ENCODE measurements at places on chromosomes 3 and 15.

GRCh38 chr15:99143242-99143641 is 38.4 kb downstream of the SYNM start:
- DNase-seq = no peak

DNA sequence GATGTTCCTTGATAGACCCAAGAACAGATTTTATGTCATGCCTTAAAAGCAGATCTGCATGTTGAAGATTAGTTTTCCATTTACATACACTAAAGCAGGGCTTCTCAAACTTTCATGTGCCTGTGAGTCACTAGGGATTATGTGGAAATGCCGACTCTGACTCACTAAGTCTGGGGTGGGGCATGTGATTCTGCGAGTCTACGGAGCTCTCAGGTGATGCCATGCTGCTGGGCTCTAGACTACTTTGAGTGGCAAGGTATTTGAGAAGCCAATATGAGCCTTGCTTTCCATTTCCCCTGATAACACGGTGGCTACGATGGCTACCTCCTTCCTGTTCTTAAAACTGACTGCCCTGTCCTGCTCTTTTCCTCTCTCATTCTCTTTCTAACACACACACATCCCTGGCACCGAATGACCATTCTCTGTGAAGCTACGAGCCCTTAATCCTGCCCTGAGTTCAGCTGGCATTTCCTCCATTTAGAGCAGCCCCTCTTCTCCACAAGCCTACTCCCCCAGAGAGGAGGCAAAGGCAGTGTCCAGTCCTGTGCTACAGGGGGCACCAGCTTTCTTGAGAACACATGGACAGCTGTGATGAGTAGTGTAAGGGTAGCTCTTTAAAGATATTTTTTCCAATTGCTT is 39.7 kb upstream of the PYGO1 start:
- no peak for DNase-seq

- DNase-seq = no peak
These were observed 197.2 kb upstream of the RBMS3 start for GRCh38 chr3:29083676-29084075.

DNA sequence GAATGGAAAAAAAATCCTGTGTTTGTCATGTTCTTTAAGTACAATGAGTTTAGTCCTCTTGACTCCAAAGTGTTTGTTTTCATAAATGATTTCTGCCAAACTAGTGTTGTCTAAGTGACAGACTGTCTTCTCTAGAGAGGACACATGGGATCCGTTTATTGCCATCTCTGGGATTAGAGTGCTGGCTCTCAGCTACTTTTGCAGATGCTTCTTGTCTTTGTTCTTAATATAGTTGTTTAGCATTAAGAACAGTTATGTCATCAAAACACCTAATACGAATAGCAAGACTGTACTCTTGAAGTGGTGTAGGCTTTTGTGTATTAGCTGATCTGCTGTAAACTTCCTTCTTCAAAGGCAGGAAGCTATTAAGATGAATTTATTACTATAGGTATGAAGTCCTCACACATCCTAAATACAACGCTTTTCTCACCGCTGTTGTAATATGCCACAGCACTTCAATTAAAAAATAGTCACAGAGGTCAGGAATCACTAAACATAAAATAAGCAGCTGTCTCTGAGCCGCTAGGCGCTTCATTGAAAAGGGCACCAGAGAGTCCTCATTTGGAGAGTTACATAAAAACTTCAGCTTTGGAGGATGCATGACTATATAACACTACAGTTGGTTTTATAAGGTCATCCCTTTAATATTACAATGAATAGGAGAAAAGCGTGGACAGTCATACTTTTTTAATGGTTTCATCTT is 128.3 kb upstream of the ZNF385D start:
- DNase-seq = no peak

DNA sequence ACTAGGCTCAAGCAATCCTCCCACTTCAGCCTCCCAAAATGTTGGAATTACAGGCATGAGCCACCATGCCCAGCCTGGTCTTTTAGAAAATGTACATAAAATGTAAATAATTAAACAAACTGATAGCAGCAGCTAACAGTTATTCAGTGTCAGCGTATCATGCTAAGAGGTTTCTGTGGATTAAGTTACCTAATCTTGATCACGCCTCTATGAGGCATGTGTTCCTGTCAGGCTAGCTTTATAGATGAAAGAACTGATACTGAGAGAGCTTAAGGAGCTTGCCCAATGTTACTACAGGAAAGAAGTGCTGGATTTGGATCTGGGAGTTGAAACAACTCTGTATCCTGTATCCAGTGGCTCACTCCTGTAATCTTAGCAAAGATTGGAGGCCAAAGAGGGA is 11.2 kb upstream of the MST1R start:
- DNase-seq = no peak

GRCh38 chr3:59418836-59419235 is 369.0 kb upstream of the CFAP20DC start:
- DNase-seq = no peak

GRCh38 chr15:40092979-40093869 is 15.5 kb downstream of the BMF start:
- DNase-seq = no peak

DNA sequence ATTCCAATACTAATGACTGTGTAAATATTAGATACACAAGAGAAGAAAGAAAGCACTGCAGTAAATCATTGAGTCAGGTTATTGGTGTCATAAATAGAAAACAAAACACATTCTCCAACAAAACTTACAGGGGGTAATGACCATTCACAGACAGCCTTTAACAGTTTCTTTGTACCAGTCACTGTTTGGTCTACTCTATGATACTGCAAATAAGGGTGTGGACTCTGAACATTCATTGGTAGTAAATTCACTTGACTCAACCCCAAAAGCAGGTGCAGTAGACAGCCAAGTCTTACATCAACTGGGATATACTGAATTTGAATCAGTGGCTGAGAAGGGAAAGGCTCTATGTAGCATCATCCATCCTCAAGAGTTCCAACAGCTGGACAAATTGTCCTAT is 463.5 kb downstream of the FOXP1 start:
- no peak for DNase-seq

DNA sequence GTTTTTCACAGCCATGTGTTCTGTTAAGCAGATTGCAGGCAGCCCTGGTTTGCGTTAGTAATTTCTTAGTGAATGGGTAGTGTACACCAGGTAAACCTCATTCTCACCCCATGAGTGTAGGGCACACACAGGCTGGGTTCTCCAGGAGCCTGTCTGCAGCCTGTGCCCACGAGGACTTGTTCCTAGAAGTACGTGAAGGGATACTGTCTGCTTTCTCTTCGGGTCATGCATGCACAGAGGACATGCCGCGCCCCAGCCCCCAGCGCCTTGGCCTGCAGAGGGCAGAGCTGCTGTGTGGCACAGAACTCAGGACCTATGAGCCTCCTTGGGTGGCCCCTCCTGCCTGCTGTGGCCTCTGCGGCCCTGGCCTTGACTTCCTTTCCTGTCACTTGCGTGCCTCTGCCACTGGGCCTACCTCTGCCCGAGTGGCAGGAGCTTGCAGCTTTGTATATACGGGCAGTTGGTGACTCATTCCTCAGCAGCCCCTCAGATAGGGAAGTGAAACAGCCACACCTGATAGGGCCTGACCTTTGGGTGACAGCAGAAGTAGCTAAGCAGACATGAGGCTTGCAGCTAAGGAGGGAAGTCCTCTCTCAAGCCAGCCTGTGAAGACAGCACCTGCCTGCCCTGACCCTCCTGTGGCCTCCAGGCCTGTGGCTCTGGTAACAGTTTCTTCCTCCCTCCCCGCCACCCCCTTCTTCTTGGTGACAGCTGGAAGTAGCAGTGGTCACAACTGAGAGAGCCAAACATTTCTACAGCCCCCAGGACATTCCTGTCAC is 19.5 kb downstream of the PPCDC start:
- no peak for DNase-seq

DNA sequence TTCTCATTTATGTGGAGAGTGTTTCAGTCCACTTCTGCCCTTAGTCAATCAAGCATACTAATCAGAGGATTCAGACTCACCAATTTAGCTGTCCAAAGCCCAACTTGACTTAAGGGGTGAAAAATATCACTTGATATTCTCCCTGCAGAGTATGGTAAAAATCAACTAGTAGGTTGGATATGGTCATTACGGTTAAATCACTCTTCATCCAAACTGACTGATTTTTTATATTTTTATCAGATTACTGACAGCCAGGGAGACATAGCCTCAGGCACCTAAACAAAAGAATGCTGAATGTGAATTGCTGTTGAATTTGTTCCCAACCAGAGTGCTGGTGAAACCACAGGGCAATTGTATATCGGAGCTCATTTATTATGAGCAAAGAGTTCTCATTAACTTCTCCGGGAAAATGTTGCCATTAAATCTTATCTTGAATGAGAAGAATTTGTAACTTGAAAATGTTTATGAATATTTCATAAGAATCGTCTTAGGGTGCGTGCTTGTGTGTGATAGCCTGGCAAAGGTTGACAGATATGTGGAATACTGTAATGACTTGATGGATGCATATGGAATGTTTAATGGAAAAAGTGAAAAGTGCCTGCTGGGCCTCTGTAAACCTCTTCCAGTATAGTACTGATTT is 411.2 kb downstream of the NAALADL2 start:
- no peak for DNase-seq

DNA sequence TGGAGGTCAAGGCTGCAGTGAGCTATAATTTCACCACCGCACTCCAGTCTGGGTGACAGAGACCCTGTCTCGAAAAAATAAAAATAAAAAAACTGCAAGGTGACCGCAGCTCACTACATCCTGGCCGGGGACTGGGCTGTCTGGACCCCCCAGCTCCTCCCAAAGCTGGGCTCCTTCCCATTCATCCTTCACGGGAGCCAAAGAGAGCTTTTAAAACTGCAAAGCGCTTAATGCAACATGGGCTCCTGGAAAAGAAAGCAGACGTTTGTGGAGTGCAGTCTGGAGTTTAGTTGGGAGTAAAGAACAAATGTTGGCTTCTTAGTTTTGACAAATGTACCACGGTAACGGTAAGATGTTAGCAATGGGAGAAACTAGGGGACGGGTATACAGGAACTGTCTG is 12.1 kb downstream of the PLXND1 start:
- DNase-seq = no peak

DNA sequence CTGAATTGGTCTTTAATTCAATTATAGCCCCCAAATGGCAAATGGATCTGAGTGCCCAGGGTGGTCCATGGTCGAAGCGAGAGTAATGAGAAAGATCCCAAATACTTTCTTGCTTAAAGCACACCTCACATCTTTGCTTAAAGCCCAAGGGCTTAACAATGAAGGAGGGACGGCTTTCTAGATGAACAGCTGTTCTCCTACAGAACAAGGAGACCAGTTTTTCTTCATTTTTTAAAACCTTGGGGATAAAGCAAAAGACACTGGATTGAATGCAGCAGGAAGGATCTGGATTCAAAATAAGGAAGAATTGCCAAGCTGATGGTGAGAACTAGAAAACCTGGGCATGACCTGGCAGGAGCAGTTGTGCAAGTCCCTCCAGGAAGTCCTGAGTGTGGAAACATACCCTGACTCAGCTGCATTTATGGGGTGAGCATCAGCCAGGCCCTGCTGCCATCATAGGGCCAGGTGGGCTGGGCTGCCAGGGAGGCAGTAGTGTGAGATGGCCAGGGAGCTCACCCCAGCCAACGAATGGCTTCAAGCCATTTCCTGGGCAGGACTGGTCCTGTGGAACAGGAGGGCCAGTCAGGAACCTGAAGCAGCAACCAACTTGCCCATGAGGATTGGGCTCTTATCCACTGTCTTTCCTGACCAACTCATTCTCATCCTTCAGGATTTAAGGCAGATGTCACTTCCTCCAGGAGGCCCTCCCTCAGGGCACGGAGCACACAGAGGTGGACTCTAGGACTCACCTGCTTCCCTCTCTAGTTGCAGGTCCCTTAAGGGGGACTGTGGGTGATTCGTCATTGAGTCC is 18.4 kb upstream of the RHCG start:
- no peak for DNase-seq

- no peak for DNase-seq
These were observed 20.1 kb downstream of the KBTBD8 start for GRCh38 chr3:67018105-67018788.

DNA sequence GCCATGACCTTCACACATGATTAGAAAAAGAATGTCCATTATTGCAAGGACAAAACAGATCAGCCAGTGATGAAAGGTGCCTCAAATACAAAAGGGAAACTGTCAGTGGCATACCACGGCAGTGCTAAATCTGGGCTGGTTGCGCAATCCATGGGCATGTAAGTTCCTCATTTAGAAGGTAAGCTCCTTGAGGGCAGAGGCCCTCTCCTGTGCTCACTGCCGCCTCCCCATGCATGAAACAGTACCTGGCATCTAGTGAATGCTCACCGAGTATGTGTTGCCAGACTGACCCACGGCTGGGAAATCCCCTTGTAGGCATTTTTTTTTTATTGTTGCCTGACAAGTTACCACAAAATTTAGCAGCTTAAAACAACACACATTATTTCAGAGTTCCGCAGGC is 312.1 kb upstream of the CHRM5 start:
- DNase-seq = no peak

DNA sequence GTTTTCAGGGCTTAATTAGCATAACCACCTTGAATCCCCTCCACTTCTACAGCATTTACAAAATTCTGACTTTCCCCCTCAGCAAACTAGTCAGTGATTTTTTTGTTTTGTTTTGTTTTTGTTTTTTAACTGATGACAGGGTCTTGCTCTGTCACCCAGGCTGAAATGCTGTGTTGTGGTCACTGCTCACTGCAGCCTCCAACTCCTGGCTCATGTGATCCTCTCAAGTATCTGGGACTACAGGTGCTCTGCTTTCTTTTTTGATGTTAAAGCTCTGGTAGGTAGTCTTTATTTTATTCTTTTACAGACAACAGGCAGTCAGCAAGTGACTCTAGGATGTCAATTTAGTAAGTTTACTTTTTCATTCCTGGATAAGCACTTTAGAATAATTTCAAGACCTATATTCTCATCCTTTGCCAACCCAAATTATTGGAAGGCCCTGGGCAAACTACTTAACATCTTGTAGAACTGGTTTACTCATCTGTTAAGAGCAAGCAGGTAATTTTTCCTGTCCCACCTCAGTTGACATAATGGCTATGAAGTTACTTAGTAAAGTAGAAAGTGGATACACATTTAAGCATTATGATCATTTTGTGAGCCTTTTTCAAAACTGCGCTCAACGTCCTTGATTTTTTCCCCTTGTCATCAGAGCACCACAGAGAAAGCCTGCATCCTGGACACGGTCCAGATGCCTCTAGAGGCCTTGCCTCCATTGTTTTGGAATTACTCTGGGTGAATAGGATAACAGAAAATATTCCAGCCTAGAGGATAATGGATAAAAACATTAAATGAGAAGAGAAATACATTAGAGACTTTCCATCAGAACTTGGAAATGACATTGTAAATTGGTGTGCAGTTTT is 69.9 kb upstream of the NDUFB4 start:
- no peak for DNase-seq

GRCh38 chr15:101288905-101289513 is 6.0 kb downstream of the SNRPA1 start:
- DNase-seq = no peak

- no peak for DNase-seq
These were observed 23.8 kb upstream of the SIAH2 start for GRCh38 chr3:150786791-150787190.

Measured in stimulated activated CD4-positive, alpha-beta T cell treated with anti-CD3 and anti-CD28 coated beads, Interleukin-15, amount 100 ng/mL, for 48 hours (primary cell).